Mesothelial cell of epicardium (in vitro differentiated cells): ENCODE measurements at places on chromosomes 3 and 15.

DNA sequence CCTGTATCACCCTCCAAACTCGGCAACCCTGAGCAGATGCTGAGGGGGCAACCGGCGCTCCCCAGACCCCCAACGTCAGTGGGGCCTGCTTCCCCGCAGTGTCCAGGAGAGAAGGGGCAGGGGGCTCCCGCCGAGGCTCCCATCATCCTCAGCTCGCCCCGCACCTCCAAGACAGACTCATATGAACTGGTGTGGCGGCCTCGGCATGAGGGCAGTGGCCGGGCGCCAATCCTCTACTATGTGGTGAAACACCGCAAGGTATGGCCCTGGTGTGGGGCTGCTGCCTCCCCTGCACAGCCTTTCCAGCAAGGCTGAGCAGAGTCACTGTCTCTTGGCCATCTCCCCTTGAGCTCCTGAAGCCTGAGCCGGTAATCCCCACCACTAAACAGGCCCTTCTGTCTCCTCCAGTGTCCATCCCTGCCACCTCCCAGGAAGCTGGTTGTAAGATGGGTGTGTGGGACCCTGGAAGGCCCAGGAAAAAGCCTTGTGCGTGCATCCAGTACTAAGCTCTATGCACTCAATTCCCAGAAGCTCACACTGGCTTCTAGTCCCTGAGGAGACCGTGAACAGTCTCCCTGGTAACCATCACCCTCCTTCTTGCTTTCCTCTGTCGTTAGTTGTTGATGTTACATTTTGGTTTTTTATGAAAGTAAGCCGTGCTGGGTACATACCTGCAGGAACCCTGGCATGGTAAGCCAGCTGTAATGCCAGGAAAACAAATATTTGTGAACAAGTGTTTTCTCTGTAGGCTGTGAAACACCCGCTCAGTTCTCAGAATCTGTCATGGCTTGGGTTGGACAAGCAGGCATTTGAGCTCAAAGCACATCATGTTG, 63.3 kb downstream of the BOC start:
- no peak for DNase-seq

- DNase-seq, result no peak
Observed at GRCh38 chr15:48560321-48561051, 85.0 kb downstream of the FBN1 start.

DNA sequence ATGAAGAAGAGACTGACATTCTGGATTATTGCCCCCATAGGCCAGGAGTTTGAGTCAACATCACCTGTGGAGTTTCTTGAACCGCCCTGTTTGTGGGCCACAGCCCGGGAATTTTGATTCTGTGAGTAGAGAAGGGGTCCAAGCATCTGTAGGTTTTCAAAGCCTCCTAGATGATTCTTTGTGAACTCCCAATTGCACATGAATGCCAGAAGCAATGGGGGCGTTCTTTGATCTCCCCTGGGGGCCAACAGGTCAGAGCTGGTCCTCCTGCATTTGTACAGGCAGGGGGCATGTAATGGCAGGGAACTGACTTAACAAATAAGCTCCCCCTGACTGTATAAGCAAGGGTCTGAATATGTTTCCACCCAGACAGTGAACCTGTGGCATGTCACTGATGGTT, 260.3 kb downstream of the SLCO3A1 start:
- no peak for DNase-seq

GRCh38 chr3:46895761-46896160, 18.2 kb downstream of the PTH1R start:
- DNase-seq, result no peak

- DNase-seq, result no peak
Observed at GRCh38 chr15:42035435-42035761, 14.6 kb upstream of the PLA2G4E start.

DNA sequence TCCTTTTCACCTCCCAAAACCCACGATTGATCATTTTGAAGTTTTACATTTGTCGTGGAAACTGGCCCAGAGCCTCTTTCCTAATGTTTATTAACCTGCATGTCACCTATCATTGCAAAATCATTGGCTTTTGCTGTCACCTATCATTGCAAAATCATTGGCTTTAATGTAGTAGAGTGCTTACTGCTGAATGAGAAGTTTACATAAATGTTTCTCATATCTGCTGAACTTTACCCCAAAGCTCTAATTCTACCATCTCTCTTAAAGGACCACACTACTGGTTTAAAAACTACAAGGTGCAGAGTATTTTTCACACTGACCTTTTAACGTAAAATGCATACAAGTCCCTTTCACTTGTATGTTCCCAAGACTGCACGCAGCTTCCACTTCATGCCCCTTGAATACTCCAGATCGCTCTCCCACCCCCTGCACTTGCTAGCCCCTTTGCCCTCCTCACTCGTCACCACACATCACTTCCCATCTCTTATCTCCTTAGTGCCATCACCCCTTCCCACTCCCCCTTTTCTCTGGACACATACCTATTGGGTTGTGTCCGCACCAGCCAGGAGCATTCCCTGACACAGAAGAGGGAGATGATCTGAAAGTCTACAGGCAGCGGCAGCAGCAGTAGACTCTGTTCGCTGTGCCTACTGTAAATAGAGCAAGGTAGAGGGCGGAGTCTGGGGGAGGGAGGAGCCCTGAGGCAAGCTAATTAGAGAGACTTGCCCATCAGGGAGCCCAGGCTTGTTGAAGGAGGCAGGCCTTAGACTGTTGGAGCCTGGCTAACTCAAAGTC, 30.2 kb upstream of the ATOSA start:
- DNase-seq, result no peak

- DNase-seq, result no peak
Observed at GRCh38 chr3:51245867-51246266, 139.2 kb upstream of the MANF start.

GRCh38 chr15:42494998-42495360, 455 bp upstream of the SNAP23 start:
- DNase-seq, result no peak

- no peak for DNase-seq
Observed at GRCh38 chr15:79948095-79948695, 22.8 kb downstream of the BCL2A1 start.

DNA sequence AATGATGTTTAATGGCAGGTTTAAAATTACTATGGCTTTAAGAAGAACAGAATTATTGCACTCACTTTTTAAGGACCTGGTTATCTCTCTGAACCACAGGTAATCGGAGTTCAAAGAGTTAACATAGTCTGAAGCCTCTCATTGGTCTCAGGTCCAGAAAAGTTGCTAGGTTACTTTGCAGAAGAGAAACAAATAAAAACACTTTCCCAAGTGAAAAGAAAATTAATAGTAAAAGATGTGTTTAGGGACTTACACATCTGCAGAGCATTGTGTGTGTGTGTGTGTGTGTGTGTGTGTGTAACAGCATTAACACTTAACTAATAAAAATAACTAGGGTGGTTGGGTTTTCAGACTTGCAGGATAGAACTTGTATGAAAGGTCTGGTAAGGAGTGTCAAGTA, 1.0 kb downstream of the MASP1 start:
- no peak for DNase-seq

- DNase-seq, result no peak
Observed at GRCh38 chr15:100298257-100298656, 43.5 kb downstream of the ADAMTS17 start.

DNA sequence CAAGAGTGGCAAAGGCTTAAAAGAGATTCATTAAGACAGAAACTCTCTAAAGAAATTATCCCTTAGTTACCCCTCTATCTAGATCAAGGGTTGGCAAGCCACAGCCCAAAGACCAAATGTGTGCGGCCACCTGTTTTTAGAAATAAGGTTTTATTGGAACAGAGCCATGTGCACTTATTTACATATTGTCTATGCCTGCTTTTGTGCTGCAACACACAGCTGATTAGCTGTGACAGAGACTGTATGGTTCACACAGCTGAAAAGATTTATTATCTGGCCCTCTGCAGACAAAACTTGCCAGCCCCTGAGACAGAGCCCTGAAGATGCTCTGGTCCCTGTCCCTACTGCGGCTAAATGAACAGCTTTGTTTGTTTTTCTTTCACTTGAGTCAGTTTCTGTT, 88.1 kb downstream of the ADAMTS9 start:
- DNase-seq, result no peak

DNA sequence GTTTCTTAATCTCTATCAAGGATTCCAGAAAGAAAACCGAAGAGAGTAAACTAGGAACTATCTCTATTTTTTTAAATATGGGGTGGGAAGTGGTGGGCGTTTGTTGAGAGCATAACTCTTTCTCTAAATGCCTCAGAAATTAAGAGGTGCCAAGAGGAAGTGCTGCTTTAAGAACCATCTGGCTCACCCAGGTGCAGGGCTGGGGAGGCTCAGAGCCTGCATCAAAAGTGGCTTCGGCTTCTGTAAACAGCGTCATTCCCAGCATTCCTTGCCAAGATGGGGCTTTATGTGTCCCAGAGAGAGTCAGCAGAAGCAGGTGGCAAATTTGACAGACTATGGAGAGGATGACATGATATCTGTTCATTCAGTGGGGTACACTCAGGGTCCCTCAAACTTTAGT, 123.3 kb upstream of the BFSP2 start:
- DNase-seq, result no peak

DNA sequence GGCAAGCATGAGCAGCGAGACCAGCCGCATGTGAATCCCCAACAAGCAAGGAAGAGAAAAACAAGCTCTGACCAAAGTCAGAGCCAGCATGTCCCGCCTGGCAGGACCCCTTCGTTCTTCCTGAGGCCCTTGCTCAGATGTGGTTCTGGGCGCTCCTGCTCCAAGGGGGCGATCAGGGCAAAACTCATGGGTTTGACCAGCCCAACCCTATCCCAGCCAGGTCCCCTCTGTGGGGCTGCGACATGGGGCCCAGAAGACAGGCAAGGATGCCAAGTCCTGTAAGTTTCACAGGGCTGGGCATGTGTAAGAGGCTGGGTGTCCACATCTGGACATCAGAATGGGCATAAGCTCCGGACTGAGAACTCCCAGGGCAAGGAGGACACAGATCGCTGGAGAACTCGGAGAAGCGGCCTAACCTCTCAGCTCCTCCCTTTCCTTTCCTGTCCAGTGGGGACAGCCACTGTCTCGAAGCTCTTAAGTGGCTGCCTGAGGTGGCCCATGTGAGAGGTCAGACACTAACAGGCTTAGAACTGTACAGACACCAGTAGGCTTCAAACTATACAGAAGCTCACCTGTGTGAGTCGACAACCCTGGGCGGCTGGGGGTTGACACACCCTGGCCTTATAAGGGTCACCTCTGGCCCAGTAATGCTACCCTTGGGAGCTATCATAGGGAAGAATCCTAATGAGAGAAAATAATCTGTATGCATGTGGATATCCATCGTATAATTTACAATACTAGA, 48.9 kb downstream of the XXYLT1 start:
- DNase-seq, result no peak

DNA sequence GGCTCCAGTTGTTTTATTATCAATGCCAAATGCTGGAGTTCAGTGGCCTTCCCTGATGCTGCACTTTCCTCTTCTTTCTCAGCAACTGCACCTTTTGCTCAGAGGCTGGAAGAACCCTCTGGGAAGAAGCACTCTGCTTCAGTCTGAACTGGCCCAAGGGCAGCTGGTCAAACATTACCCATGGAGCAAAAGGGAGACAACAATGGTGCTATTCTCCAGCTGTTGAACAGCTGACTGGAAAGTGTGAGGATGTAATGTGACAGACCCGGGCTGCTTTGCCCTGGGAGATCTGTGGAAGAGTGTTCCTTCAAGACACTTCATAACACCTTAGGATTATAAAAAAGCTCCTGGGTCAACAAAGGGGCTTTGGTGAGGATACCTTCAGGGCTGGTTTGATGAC, 84.9 kb downstream of the EPHB1 start:
- DNase-seq, result no peak

GRCh38 chr3:39177708-39178332, 14.6 kb downstream of the XIRP1 start:
- DNase-seq, result peak; percentile 75

DNA sequence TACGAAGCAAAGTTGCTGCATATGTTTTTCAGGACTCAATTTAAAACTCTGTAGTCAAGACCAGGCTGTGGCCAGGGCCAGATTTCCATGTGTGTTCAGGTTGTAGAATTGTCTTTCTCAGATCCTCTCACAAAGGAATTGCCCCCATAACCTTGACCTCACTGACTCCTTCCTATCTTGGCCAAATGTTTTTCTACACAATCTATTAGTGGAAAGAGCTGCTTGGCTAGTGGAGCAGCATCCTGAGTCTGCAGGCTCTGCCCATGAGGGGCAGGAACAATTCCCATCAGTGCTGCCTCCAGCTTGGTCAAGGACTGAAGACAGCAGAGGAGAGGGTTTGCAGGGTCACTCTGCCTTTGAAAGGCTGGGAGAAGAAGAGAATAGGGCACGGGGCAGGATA, 6.9 kb upstream of the TBC1D21 start:
- no peak for DNase-seq

GRCh38 chr15:75727031-75727531, 14.4 kb upstream of the CSPG4 start:
- DNase-seq, result no peak

DNA sequence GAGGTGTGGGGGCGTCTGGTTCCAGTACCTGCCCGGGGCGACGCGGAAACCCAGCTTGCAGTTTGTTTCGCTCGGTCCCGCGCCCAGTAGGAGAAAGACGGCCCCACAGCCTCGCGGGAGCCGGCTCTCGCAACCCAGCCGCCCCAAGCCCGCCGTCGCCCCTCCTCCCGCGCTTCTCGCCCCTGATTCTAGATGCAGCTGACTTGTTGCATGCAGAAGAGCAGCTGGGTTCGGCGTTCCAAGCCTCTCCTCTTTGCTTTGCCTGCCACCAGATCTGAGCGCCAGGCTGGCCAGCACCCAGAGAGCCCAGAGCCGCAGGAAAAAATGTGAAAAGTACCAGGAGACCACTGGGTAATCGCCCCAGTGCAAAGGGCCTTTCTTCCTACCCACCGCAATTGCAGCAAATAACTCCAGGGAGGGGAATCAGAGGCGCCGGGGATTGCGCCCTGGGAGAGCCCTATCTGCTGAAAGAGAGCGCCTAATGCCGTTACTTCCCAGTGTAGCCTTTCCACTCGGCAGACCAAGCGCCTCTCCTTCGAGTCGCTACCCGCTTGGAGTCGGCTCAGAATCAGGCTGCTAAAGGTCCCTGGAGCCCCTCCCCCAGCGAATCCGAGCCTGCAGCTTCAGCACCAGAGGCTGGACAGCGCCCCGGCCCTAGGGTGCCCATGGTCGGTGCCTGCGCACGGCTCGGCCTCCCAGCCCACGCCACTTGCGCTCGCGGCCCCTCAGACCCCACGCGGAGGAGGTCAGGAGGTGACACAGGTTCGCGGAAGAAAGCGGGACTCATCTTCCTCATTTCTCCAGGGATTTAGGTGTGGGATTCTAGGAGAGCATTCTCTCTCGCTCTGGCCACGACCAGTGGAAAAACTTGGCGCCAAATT, 15.7 kb upstream of the AEN start:
- peak; percentile 65 for DNase-seq

GRCh38 chr3:117036259-117036799, 326.8 kb downstream of the TUSC7 start:
- DNase-seq, result no peak

- no peak for DNase-seq
Observed at GRCh38 chr15:60370105-60370868, 27.5 kb downstream of the ANXA2 start.

- no peak for DNase-seq
Observed at GRCh38 chr3:128482666-128483656, 10.0 kb downstream of the GATA2 start.

GRCh38 chr15:75193272-75193671, 8.4 kb upstream of the C15orf39 start:
- no peak for DNase-seq
